ENCODE measurements at places on chromosomes 11 and 22. TPM values are rescaled to one million over a fixed set of nuclear protein-coding genes. Genes with fewer than 3 reads are reported as not detected.

The SLC22A6 gene
- total RNA-seq: not detected

The APOBEC3H gene
- total RNA-seq: not detected

The CABP7 gene
- total RNA-seq: not detected

The CDON gene
- 0.65 TPM for total RNA-seq

The C2CD2L gene
- total RNA-seq: 1.7 TPM

The TSPAN32 gene
- not detected for total RNA-seq

The RIMBP3C gene
- under 0.01 TPM for total RNA-seq

The PARVB gene
- total RNA-seq: 25.3 TPM

The C11orf65 gene
- total RNA-seq: under 0.01 TPM

The TBX1 gene
- 74.2 TPM for total RNA-seq

The DDI1 gene
- total RNA-seq: not detected

The OR2AG2 gene
- under 0.01 TPM for total RNA-seq
